Neural progenitor cell (in vitro differentiated cells): ENCODE measurements at places on chromosomes 3 and 15. TPM values are rescaled to one million over a fixed set of nuclear protein-coding genes. Genes with fewer than 3 reads are reported as not detected.

DNA sequence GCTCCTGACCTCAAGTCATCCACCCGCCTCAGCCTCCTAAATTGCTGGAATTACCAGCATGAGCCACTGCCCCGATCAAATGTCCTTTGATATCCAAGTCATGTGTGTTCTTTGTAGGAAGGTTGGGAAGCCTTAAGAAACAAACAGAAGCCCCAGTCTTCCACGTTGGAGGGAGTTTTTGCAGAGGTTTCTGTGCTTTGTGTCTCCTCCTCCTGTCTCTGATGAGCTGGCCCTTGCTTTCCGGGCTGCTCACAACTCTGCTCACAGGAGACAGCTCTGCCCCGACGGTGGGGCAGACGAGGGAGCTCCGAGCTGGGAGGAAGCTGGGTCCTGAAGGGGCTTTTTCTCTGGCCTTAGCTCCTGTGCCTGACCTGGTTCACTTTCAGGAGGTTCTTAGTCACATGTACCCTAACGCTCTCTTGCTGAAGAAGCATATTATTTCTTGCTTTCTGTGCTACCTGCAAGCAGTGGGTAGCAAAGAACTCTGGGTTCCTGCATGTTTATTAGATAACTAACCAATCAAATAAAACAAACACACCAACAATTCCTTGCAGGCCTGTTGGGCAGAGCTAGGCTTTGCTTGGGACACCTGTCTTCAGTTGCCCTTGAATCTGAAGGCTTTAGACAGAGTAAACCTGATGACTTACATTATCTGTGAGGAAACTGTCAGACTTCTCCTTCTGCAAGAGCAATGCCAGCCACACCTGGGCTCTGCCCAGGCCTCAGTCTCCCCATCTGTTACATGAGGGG is 52.6 kb upstream of the SMAD6 start:
- DNase-seq, result no peak

GRCh38 chr3:159586571-159587202 is 401.9 kb upstream of the IL12A start:
- peak; percentile 79 for DNase-seq

Gene AADACL2
- total RNA-seq, result not detected in 2 replicates

- DNase-seq, result no peak
These were observed 258.6 kb upstream of the RASGRP1 start for GRCh38 chr15:38823263-38823662.

DNA sequence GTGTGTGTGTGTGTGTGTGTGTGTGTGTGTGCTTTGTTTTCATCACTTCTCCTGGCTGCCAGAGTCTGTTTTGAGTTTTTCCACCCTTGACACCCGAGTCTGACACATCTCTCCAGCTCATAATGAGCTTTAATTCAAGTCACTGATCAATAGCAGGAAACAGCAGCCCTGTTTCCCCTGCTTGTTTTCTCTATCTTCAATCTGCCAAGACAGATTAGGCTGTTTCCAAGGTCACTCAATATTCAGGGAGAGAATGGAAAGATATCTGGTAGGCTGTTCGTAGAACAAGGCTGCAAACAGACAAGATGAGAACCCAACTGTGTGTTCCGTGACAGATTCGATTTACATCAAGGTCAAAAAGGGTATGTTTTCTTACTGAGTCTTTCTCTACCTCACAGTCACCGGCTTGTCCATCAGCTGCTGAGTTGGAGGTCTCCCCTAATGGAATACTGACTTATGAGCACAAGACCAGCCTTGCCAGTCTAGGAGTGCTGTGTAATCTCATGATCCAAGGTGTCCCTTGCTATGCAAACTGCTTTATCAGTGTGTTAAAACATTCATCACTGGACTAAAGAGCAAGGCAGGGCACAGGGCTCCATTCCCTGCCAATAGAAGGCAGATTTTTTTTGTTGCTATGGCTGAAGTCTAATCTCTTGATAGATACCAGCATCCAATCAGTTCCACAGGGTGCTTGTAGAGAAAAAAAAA is 187.9 kb upstream of the LMCD1 start:
- no peak for DNase-seq

Gene FRMD4B
- total RNA-seq, result 13.0 and 17.3 TPM in 2 replicates

Gene ZCWPW2
- total RNA-seq, result 0.60 and 0.87 TPM in 2 replicates

DNA sequence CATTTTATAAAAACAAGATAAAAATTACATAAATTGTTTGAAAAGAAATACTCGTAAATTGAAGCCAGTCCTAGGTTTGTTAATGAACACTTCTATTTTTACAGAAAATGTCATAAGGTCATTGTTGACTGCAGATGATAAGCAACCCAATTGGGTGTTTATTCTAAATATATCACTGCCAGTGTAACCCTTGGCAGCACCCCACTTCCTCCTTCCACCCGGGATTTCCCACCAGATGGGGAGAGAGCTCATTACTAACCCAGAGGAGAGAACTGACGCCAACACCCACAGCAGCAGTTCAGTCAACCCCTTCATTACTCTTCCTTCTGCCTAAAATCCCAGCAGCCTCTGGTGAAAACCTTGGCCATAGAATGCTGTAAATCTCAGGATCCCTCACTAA is 307.6 kb downstream of the GAP43 start:
- DNase-seq, result no peak

Gene EPHB3
- 2.3 and 3.6 TPM in 2 replicates for total RNA-seq
